ENCODE measurements at places on chromosomes 1 and 21. TPM values are rescaled to one million over a fixed set of nuclear protein-coding genes. Genes with fewer than 3 reads are reported as not detected.
A peak's percentile ranks its signal among the peaks of the same experiment; 100 is the strongest.

Gene CXADR
- 0.14 TPM for total RNA-seq

Gene ZNF697
- 0.70 TPM for total RNA-seq

Gene IFNGR2
- 9.9 TPM for total RNA-seq

Gene HMGCS2
- not detected for total RNA-seq

DNA sequence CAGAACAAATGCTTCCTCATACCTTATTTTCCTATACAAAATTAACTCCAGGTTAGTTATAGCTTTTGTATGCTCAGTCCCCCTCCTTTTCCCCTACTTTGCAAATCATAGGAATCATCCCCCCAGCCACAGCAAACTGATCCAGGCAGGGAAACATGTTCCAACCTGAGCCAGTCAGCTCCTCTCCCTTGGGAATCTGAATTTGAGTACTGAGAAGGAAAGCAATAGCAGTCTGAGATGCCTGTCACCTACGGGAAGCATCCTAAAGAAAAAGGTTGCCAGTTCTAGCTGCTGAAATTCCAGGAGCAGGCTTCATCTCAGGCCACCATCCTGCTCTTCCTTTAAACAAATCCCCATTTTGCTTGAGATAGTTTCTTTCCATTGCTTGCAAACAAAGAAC, 6.9 kb downstream of the ADSS2 start:
- no peak for DNase-seq

DNA sequence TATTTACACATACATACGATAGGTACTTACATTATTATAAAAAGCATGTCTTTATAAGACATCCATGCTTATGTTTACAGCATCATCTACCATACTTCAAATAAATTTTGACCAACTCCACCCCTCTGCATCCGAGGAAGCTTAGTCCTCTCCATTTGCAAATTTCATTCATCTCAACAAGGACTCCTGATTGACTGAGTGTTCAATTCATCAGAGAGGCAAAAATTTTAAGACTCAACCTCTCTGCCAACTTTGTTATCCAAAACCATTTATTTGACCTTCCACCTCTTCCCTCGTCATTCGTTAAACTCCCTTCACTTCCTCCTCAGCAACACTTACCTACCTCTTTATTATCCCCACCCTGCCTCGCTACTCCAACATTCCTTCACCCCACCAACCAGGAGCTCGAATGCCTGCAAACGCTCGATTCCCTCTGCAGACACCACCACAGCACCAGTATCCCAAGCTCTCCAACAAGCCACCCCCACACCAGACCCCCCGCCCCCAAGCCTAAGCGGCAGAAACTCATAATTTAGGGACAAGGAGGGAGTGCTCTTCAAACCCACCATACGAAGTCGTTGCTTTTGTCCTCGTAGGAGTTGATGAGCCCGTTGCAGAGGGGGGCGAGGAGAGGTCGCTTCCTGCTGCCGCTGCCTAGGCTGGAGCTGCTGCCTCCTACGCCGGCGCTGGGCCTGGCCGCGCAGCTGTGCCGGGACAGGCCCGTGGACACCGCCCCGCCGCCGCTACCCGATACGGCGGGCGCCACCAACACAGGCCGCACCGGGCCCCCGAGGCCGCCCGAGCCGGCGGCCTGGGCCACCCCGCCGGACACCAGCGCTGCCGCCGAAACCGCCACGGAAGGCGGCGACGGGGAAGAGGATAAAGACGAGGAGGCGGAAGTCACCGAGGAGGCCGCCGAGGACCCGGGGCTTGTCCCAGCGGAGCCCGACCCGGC, 803 bp downstream of the COP1 start:
- peak; percentile 73 for DNase-seq

GRCh38 chr1:41327383-41327999, 33.7 kb upstream of the FOXO6 start:
- DNase-seq = no peak

- no peak for DNase-seq
These were observed 6.1 kb upstream of the SARS1 start for GRCh38 chr1:109207467-109208103.

- DNase-seq = no peak
These were observed 9.3 kb downstream of the IFI44 start for GRCh38 chr1:78658901-78659300.

GRCh38 chr1:63983391-63984256, 209.8 kb downstream of the ROR1 start:
- no peak for DNase-seq

DNA sequence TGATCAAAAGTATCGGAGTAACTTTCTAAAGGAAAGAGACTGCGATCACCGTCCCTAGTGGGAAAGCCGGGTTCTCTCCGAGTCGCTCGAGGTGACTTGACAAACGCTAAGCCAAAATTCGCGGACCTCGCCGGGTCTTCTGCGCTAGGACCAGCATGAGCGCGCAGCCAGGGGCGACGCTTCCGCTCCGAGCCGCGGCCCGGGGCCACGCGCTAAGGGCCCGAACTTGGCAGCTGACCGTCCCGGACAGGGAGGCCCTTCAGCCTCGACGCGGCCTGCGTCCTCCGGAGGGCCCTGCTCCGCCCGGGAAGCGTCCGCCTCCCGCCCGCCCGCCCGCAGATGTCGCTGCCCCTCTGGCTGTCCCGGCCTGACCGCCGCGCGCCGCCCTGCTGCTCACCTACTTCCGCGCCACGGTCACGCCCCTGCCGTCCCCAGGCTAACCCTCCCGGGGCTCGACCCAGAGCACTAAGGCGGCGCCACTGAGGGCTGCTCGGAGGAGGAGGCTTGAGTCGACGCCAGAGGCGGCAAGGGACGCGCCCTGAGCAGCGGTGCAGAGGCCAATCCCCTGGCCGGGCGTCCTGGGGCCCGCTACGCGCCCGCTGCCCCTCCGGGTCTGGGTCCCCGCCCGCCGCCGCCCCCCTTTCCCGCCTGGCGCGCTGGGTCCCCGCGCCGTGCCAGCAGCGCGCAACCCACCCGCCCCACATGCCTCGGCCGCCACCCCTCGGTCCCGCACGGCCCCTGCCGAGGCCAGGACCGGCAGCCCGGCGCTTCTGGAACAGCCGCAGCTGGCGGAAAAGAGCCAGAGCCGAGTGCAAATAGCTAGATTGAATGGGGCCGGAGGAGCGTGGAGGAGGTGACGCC, 896 bp upstream of the DUSP10 start:
- peak; percentile 78 for DNase-seq

- DNase-seq = no peak
These were observed 86.2 kb downstream of the DTL start for GRCh38 chr1:212121779-212122178.

DNA sequence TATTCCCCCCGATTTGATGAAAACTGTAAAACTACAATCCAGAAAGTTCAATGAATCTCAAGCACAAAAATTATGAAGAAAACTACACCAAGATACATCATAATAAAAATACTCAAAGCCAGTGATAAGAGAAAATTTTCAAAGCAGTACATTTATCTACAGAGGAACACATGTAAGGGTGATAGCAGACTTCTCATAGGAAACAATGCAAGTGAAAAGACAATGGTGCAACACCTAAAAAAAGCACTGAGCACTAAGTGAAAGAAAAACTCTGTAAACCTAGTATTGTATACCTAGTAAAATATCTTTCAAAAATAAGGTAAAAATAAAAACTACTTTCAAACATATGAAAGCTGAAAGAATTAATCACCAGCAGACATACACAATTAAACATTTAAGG, 76.1 kb upstream of the IRF2BP2 start:
- no peak for DNase-seq

DNA sequence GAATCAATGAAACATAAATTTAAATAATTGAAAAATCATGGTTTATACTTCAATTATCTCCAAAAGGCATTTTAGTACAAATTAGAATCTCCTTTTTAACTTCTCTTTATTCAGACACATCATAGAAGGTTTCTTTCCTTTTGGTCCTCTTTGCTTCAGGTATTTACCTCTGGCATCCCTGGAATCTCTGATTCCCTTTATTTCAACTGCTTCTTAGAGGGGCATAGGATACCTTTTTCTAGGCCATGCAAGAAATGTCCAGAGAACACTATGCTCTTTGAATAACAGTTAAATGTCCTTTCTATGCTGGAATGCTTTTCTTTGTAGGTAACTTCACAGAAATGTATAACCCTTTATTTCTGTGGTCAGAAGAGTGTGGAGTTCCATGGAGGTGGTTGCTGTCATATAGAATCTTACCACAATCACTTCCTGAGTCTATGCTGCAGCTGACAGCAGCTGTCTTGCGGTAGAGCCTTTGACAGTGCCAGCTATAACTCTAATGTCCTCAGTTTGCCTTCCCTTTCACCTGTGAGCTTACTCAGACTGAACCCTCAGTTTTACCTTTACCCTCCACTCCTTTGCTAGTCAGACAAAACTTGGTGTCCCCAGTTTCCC, 8.6 kb downstream of the LAMC2 start:
- peak; percentile 15 for DNase-seq

DNA sequence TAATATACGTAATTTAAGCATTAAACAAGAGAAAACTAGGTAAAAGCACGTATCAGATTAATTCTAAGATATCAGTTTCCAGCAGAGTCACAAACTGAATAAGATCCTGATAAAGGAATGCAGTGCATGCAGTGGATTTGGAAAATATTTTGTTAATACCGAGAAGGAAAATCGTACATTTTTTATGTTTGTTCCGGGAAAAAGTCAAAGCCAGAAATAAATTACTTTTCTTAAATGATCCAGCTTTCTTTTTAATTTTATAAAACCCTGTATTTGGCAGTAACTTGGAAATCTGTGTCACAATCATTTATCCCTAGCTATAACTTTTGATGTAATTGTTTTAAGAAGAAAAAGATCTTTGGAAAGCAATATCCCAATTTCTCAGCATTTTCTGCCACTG, 955 bp downstream of the PALMD start:
- DNase-seq = no peak

DNA sequence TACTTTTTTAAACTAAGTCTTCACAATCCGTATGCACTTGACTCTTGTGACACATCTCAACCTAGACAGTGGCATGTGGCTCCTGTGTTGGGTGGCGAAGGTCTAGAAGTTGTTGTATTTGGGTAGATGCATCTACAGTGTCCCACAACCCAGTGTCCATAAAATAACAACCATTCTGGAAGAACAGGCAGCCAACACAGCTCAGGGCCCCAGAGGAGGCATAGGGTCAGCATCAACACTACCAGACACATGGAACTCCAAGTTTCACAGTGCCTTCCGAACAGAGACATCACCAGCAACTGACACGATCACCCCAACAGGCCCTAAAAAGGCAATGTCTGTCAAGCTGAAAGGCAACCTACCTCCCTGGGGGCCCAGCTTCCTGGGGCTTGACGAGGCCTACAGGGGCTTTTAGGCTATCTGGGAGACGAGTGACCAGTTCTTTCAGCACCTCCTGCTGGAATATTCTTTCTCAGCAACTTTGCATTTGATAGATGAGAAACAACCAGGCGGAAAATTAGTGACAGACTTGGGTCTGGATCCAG, 5.6 kb downstream of the SH3BP5L start:
- DNase-seq = no peak

GRCh38 chr1:95888941-95889390, 655.0 kb downstream of the RWDD3 start:
- no peak for DNase-seq

DNA sequence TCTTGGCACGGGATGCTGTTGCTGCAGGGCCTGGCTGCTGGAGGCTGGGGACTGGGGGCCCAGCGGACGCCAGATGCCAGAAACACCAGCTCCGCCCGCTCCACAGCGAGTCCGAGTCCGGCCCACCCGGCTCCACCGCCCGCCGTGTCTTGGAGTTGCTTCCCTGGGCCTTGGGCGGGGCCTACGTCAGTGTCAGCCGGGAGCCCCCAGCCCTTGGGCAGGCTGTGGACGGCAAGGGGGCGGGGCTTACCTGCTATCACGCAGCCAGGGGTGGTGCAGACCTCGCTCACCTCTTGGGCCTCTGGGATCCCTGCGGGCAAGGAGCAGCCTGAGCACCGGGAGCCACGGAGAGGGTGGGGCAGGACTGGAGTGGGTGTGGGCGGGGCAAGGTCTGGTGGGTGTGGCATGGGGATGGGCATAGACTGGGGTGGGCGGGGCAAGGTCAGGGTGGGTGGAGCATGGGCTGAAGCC, 21.8 kb downstream of the MMEL1 start:
- peak; percentile 49 for DNase-seq

Data from activated naive CD4-positive, alpha-beta T cell treated with anti-CD3 and anti-CD28 coated beads, Interleukin-2, amount 50 U/mL, for 72 hours (primary cell).